ENCODE measurements at places on chromosomes 1 and 21.

- no peak for DNase-seq
Observed at GRCh38 chr1:4005431-4005830, 105.4 kb upstream of the C1orf174 start.

GRCh38 chr1:150464422-150464826, 22.8 kb upstream of the TARS2 start:
- peak; percentile 26 for DNase-seq

DNA sequence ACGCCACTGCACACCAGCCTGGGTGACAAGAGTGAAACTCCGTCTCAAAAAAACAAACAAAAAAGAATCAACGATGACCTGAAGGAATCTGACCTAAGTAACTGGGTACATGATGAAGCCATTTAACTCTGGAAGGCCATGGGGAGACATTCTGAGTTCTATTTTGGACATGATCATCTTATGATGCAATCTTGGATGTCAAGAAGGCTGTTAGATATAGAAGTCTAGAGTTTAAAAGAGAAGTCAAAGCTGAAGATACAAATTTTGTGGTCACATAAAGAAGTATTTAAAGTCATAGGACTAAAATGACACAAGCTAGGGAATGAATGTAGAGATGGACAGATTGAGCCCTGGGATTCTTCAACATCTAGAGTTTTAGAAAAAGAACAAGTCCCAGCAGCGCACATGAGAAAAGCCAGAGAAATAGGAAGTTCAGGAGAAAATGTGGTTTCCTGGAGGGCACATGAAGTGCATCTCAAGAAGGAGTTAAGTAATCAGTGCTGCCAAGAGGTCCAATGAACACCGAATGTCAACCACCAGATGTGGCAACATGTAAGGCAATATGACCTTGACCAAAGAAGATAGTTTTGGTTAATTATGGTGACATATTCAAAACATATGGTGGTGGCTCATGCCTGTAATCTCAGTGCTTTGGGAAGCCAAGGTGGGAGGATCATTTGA, 26.8 kb downstream of the ELK4 start:
- no peak for DNase-seq

DNA sequence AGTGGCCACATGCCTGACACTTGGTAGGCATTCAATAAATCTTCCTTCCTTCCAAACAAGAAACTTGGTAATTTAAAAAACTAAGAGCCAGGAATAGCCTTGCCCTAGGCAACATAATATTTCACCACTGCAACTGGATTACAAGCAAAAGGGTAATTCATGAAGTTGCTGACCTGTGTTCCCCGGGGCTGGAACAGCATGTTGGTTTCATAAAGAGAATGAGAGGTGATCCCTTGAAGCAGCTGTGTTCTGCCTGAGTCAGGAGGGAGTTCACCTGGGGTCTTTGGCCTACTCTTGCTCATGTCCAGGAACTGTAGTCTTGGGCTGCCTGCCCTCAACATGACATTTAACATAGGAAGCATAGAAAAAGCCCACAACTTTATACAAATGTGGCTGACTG, 329.0 kb upstream of the DAB1 start:
- DNase-seq = no peak

GRCh38 chr21:32599091-32599490, 13.1 kb downstream of the CFAP298 start:
- DNase-seq = no peak

GRCh38 chr21:31830701-31831100, 42.1 kb upstream of the HUNK start:
- no peak for DNase-seq

GRCh38 chr1:53512807-53513755, 53.9 kb downstream of the DMRTB1 start:
- no peak for DNase-seq

Measured in HS-27A (cell line).